ENCODE measurements at places on chromosomes 7 and 10. TPM values are rescaled to one million over a fixed set of nuclear protein-coding genes. Genes with fewer than 3 reads are reported as not detected.

The CCL24 gene
- not detected for total RNA-seq

DNA sequence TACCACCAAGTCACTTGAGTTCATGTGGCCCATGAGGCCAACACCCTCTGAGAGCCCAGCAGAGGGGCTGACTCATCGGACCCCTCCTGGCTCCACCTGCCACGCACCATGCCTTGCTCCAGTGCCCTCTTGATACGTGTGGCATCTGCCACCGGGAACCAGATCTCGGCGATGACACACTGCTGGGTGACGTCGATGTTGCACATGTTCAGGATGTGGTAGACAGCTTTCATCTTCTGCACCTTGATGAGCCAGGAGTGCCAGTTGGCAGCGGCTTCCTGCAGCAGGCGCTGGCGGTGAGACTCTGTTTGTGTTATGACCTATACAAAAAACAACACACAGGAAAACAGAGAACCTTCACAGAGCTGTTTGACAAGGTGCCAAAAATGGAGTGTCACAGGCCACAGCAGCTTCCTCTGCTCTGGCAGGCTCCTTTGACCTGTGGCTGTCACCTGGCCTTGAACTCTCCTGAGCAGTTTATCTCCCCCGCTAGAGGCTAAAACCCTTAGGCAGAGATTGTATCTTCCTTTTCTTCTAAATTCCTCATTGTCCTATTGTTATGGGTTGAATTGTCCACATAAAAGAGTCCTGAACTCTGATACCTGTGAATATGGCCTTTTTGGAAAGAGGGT lies 45.2 kb upstream of the TMEM213 start:
- no peak for DNase-seq

GRCh38 chr7:130297628-130298543 lies 4.9 kb downstream of the CPA4 start:
- peak; percentile 68 for DNase-seq

DNA sequence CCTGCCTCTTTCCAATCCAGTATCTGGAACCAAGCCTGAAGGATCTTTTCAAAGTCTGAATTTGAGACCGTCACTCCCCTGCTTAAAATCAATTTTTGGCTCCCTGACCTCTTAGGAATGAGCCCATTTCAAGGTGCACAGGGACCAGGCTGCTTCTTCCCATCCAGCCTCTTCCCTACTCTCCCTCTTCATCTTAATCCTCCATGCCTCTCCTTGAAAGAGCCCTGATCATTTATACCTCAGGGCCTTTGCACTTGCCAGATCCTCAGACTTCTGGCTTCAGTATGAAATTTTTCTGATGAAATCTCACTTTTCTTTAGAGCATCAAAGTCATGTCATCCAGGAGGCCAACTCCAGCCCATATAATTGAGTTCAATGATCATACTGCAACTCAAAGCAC lies 399.5 kb upstream of the CELF2 start:
- DNase-seq: no peak

GRCh38 chr10:71799608-71800453 lies 26.5 kb upstream of the VSIR start:
- DNase-seq: no peak

The MMP21 gene
- total RNA-seq: 0.29 TPM

GRCh38 chr7:117993377-117994003 lies 120.2 kb upstream of the CTTNBP2 start:
- no peak for DNase-seq

The SPDYE1 gene
- not detected for total RNA-seq

The LCOR gene
- total RNA-seq: 40.7 TPM

GRCh38 chr7:83827036-83827435 lies 178.1 kb upstream of the SEMA3E start:
- no peak for DNase-seq

GRCh38 chr7:132785870-132786269 lies 209.6 kb upstream of the PLXNA4 start:
- no peak for DNase-seq

The KCNIP2 gene
- 151 TPM for total RNA-seq

The MKRN1 gene
- 58.5 TPM for total RNA-seq

All from mesenteric fat pad (tissue), 1 donor.